ENCODE measurements at places on chromosomes 12 and 14.
A peak's percentile ranks its signal among the peaks of the same experiment; 100 is the strongest.

DNA sequence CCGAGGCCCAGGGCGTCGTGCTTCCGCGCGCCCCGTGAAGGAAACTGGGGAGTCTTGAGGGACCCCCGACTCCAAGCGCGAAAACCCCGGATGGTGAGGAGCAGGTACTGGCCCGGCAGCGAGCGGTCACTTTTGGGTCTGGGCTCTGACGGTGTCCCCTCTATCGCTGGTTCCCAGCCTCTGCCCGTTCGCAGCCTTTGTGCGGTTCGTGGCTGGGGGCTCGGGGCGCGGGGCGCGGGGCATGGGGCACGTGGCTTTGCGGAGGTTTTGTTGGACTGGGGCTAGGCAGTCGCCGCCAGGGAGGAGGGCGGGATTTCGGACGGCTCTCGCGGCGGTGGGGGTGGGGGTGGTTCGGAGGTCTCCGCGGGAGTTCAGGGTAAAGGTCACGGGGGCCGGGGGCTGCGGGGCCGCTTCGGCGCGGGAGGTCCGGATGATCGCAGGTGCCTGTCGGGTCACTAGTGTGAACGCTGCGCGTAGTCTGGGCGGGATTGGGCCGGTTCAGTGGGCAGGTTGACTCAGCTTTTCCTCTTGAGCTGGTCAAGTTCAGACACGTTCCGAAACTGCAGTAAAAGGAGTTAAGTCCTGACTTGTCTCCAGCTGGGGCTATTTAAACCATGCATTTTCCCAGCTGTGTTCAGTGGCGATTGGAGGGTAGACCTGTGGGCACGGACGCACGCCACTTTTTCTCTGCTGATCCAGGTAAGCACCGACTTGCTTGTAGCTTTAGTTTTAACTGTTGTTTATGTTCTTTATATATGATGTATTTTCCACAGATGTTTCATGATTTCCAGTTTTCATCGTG lies 612 bp downstream of the MDM2 start:
- DNase-seq = peak; percentile 93

- peak; percentile 85 for DNase-seq
These were observed 110.5 kb downstream of the ARF6 start for GRCh38 chr14:50003213-50004021.

- DNase-seq = peak; percentile 43
These were observed 23.3 kb upstream of the CCER1 start for GRCh38 chr12:90978117-90978770.

- no peak for DNase-seq
These were observed 137.0 kb upstream of the LMNTD1 start for GRCh38 chr12:25689996-25690501.

DNA sequence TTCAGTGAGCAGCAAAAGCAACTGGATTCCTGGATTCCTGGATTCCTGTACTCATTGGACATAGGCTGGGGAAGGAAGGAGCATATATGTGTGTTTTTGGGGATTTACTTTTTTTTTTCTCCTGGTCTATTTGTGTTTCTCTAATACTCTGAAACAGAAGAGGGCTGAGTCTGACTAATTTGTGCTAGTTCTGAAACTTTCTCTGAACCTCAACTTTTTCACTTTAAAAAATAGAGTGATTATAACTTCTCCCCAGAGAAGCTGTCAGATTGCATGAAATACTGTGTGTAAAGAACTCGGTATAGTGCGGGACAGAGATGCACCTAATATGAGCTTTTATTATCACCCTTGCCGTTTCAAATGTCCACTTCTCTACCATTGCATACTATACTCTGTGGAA lies 529.5 kb downstream of the TMTC2 start:
- DNase-seq = no peak

GRCh38 chr14:75499084-75499875 lies 23.0 kb upstream of the BATF start:
- DNase-seq = no peak

- DNase-seq = no peak
These were observed 12.9 kb downstream of the BMP4 start for GRCh38 chr14:53943751-53944083.

GRCh38 chr14:51954031-51954430 lies 35.3 kb upstream of the RTRAF start:
- no peak for DNase-seq

- DNase-seq = no peak
These were observed 5.1 kb downstream of the TMEM179 start for GRCh38 chr14:104599446-104599845.

GRCh38 chr12:49015196-49015595 lies 3.4 kb downstream of the PRKAG1 start:
- no peak for DNase-seq

GRCh38 chr12:97276661-97277429 lies 185.8 kb upstream of the RMST start:
- DNase-seq = no peak

DNA sequence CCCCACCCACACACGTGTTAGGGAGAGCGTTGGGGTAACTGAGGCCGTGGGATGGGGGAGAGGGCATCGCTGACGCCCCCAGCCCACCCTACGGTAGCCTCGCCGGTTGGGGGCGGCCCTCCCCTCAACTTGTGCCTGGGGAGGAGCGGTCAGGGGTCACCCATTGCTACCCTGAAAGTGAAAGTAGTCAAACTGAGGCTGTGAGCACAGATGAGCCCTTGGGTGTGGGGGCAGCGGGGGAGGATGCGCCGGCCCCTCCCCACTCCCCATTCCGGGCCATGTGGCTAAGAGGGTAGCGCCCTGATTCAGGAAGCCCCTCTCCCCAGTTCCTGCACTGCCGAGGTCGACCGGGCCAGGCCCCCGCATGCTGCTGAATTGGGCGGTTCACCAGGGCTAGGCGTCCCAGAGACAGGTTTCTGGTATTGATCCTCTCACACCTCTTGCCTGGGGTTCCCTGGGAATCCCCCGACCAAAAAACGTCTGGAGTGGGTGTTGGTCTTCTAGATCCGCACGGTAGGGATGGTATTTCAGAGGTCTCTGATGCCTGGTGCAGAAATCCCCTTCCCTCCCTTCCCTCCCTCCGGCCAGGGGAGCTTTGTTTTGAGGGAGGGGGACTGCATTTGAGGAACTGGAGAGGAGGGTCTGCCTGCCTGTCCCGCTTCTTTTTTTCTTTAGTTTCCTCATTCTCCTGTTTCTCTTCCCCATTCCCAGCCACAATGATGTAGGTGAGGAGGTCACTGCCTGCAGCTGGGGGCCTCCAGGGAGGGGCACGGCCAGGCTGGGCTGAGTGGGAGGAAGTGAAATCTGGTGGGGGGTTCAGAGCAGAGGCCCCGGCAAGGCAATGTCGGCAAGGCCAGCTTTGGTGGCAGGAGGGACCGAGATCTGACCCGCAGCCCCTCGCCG lies 1.0 kb downstream of the SH2B3 start:
- DNase-seq = peak; percentile 93

- no peak for DNase-seq
These were observed 91.1 kb upstream of the BCL11B start for GRCh38 chr14:99363051-99363450.

GRCh38 chr14:94050231-94050880 lies 24.2 kb downstream of the OTUB2 start:
- DNase-seq = no peak

- DNase-seq = no peak
These were observed 253.0 kb upstream of the PPFIA2 start for GRCh38 chr12:82012176-82012575.

GRCh38 chr14:86802726-86803125 lies 1190.3 kb downstream of the GALC start:
- DNase-seq = no peak

DNA sequence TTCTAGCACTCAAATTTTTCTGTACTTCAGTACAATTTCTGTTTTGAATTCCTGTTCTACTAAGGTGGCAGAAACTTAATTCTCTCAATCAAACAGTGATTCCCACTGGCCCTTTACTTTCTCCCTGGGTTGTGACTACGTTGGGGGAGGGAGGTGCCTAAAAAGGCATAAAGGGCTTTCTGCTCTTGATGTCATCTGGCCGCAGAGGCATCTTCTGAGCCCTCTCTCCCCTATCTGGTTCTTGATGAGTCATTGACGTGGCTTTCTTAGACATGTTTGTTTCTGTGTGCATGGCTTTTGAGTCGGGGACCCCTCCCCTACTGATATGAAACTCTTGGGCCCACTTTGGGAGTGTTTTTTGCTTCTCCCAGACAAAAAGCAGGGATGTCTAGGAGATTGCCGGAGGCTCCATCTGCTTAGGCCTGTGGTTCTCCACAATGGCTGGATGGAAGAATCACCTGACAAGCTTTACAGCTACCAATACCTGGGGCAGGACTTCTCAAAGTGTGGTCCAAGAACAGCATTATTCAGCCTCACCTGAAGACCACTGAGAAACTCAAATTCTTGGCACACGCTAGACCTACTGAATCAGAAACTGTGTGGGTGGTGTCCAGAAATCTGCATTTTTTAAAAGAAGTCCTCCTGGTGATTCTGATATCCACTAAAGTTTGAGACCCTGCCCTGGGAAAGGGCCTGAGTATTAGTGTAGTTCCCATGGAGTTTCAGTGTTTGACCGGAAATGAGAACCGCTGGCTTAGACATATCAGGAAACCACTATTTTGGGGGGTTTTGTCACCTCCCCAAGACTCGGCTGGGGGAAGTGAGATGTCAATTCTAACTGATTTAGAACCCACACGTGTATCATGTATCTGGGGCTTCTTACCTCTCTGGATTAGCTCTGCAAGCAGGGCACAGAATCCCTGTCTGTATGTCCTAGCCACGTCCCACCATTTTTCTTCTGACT lies 395.7 kb upstream of the PDE3A start:
- DNase-seq = no peak

DNA sequence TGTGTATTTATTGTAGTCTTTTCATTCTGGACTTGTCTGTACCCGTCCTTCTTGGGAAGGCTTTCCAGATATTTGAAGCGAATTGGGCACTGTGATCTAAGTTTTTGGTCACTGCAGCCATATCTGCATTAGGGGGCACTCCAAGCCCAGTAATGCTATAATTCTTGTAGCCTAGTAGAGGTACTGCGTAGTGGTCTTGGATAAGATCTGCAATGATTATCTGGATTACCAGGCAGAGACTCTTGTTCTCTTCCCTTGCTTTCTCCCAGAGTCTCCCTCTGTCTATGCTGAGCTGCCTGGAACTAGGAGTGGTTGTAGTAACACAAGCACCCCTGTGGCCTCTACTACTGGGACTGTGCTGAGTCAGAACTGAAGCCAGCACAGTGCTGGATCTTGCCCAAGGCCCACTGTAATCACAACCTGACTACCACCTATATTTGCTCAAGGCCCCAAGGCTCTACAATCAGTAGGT lies 30.0 kb downstream of the SLC38A2 start:
- DNase-seq = peak; percentile 41

GRCh38 chr12:107642240-107642639 lies 43.4 kb upstream of the PWP1 start:
- DNase-seq = no peak

DNA sequence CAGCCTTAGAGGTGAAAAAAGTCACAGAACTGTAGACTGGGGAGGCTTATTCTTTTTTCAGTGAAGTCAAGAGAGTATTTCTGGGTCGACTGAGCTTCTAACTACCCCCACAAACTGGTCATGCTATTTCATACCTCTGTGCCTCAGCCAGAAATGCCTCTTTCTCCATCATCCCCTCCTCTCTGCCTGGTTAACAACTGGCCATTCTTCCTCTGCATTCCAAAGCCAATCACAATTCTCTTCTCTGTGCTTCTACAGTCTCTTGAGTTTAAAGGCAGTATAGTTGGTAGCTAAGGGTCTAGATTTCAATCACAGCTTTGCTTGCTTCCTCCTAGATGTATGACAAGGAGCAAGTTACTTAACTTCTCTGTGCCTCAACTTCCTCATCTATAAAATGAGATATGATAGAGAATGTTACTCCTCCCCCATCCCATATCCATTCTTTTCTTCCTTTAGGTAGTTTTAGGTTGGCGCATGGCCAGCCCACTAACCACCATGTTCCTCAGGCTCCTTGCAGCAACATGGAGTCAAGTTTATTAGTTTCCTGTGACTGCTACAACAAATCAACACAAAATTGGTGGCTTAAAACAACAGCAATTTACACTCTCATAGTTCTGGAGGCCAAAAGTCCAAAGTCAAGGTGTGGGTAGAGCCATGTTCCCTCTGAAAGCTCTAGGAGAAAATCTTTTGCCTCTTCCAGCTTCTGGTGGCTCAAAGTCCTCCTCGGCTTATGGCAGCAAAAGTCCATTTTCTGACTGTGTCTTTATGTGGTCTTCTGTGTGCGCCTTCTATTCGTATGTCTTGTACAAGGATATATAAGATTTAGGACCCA lies 62.5 kb downstream of the ITPR2 start:
- peak; percentile 37 for DNase-seq

DNA sequence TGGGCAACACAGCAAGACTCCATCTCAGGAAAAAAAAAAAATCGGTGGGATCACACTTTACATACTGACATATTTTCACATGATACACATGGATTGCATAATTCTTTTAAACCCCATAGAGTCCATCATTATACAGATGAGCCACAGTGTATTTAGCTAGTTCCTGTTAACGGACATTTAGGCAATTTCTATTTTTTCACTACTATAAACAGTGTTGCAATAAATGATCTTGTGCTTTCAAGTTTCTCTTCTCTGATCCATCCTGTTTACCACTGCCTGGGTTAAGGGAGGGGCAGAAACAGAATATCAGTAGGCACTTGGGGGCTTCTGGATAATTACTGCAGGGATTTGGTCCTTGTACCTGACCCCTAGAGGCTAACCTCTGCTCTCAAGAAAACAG lies 43.4 kb upstream of the SPTLC2 start:
- peak; percentile 89 for DNase-seq

GRCh38 chr14:96748362-96748761 lies 48.8 kb upstream of the VRK1 start:
- no peak for DNase-seq

DNA sequence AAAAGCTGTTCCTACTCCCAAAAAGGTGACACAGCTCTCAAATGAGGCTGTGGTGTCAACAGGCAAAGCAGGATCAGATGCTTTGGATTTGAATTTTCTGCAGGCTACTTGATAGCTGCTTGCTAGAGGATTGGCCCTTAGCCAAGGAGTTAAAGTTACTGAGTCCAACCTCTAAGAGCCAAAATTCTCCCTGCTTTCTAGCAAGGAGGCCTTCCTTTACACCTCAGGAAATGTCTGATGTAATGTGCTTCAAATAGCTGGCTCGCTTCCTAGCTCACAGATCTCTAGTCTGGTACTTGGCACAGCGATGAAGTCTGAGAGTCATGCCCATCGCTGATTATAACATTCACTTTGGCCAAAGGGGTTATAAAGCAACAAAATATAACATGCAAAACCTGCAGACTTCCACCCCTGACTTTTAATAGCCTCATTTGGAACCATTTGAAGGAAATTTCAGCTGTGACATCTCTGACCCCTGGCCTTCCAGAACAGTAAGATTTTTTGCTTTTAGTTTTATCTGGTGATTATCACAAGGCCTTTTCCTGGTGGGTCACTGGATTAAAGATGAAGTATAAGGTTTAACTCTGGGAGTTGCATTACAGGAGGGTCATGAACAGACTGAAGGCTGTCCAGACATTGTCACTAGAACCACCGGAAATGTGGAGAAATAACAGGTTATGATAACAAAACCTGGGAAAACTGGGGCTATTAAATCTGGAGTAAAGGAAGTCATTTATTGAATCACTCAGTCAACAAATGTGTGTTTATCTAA lies 189.7 kb downstream of the EPS8 start:
- DNase-seq = no peak

GRCh38 chr12:125674554-125675338 lies 609.5 kb downstream of the AACS start:
- DNase-seq = no peak

- DNase-seq = peak; percentile 53
These were observed 1.0 kb downstream of the HOMEZ start for GRCh38 chr14:23284654-23285529.

Data from suppressor macrophage treated with lipopolysaccharide for 4 hours (primary cell).